ENCODE measurements at places on chromosomes 1 and 21.
A peak's percentile ranks its signal among the peaks of the same experiment; 100 is the strongest.

DNA sequence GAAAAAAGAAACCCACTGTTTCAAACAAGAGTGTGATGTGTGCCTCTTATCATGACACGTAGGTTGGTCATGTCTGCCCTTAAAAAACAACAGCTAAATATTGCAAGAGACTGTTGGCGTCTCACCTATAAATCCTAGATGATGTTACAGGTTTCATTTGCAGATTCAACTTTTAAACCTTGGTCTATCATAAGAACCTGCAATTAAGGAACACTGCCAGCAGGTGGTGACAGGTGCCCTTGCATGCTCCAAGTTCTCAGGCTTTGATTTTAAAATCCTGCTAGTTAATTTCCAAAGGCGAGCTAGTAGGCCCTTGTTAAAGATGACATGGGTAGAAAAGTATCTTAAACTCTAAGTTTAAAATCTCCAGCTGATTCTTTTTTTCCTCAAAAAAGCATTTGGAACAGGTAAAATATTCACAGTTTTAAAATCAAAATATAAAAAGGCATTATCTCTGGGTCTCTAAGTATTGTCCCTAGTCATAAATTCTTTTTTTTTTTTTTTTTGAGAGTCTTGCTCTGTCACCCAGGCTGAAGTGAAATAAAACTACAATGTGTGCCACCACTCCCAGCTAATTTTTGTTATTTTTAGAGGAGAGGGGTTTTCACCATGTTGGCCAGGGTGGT lies 39.1 kb downstream of the CLSTN1 start:
- DNase-seq = peak; percentile 78

GRCh38 chr1:182890927-182891610 lies 51.9 kb downstream of the DHX9 start:
- no peak for DNase-seq

- no peak for DNase-seq
Observed at GRCh38 chr21:36061445-36061844, 1.1 kb upstream of the SETD4 start.

- DNase-seq = no peak
Observed at GRCh38 chr1:204073837-204074273, 940 bp downstream of the SOX13 start.

GRCh38 chr1:162219461-162219860 lies 150.0 kb downstream of the NOS1AP start:
- no peak for DNase-seq

DNA sequence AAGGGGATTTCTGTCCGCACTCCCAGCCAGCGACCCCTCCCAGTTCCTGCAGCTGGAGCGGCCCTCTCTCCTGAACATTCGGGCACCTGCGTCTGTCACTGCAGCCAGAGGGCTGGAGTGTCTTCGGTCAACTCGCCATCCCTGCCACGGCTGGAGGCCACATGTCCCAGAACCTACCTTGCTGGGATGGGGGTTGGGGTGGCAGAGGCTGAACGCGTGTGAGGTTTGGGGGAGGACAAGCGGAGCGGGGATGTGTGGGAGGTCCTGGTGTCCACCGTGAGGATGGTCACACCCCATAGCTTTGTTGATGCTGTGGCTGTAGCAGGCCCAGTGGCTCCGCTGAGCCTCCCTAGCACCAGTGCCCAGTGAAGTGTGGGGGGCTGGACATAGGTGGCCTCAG lies 14.8 kb upstream of the C1orf174 start:
- no peak for DNase-seq

DNA sequence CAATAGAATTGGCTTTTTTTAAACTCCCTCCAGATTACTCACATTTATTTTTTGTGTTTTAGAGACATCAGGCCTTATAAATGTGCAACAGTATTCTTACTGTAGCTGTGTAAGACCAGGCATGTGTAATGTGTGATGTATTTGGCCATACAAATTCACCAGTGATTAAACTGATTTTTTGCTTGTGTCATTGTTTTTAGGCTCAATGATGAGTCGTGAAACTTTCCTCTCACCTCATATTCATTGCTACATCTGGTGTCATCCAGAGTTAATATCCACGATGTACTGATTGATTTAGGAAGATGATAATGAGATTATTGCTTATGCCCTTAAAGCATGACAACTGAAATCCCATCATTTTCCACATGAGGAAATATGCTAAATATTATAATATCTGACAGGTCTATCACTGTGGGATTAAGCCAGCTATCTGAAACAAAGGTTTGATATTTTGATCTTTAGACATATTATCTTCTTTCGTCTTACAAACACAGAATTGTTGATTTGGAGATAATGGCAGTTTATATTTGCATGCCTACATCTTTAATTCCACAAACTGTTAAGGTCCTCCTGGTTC lies 487.9 kb downstream of the PTBP2 start:
- no peak for DNase-seq

DNA sequence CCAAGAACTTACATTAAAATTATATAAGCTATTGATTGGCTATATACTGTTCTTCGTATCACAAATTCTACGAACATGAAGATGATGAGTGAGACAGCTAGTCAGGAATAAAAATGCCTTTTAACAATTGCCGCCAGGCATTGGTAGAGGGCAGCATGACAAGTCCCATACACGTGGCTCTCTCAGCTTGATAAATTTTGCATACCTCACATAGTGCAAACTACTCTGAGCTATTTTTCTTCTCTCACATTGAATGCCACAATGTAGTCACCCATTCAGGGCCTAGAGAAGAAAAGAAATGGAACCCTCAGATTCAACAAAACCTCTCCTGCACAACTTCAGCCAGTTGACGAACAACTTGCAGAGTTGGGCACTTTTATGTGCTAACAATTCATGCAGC lies 27.0 kb upstream of the FMO2 start:
- DNase-seq = no peak

- peak; percentile 88 for DNase-seq
Observed at GRCh38 chr1:156571919-156572662, at the start of gene IQGAP3. TSS of gene IQGAP3 (minus strand) at chr1:156572565. CDS start at chr1:156572529, 36 bp downstream.

Data from CD4-positive, alpha-beta T cell treated with Interleukin-1 beta for 1 hour (primary cell).